ENCODE measurements at places on chromosomes 12 and 14.

GRCh38 chr12:78719721-78720120 is 144.9 kb upstream of the SYT1 start:
- no peak for DNase-seq

DNA sequence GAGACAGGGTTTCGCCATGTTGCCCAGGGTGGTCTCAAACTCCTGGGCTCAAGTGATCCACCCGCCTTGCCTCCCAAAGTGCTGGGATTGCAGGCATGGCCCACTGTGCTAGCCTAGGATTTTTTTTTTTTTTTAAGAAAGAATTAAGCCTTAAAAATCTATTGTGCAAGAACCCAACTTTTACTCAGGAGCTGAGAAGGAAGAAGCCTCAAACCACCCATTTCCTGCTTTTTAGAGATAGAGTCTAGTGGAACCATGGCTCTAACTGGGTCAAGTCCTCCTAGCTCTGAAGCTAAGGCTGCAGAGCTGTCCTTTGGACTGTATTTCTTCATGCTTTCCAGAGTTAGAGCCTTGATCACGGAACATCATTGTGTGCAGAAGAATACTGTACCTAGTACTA is 1.3 kb upstream of the TSFM start:
- DNase-seq = no peak

DNA sequence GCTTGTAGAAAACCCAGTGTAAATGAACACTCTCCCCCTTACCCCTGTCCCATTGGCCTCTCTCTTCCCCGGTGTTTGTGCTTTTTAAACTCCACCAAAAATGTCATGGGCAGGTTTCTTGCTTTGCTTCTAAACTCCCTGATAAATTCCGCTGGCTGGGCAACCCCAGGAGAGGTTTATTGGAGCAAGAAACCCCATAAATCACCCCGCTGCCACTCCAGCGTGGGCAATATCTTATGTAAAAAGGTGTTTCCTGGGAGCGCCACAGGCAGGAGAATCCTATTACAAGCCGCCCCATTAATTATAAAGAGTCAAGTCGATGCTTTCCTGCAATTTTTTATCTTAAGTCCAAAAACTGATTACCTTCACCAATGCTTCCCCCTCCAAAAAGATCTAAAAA is 22.8 kb downstream of the LHX5 start:
- DNase-seq = no peak

DNA sequence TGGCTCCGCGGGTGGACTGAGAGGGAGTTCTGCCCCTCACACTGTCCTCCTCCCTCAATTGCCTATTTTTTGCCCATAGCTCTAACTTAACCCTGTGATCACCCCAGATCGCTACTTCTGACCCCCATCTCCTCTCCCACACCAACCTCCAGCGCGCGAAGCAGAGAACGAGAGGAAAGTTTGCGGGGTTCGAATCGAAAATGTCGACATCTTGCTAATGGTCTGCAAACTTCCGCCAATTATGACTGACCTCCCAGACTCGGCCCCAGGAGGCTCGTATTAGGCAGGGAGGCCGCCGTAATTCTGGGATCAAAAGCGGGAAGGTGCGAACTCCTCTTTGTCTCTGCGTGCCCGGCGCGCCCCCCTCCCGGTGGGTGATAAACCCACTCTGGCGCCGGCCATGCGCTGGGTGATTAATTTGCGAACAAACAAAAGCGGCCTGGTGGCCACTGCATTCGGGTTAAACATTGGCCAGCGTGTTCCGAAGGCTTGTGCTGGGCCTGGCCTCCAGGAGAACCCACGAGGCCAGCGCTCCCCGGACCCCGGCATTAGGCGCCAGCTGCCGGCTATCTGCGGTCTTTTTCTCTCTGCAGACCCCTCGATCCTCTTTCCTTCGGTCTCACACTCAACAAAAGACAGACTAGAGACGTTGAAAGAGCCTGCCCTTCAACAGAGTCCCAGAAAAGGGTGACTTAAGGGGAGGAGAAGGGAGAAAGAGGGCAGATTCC is 3.0 kb upstream of the TBX3 start:
- no peak for DNase-seq

GRCh38 chr12:29731591-29731990 is 52.2 kb downstream of the TMTC1 start:
- DNase-seq = no peak

DNA sequence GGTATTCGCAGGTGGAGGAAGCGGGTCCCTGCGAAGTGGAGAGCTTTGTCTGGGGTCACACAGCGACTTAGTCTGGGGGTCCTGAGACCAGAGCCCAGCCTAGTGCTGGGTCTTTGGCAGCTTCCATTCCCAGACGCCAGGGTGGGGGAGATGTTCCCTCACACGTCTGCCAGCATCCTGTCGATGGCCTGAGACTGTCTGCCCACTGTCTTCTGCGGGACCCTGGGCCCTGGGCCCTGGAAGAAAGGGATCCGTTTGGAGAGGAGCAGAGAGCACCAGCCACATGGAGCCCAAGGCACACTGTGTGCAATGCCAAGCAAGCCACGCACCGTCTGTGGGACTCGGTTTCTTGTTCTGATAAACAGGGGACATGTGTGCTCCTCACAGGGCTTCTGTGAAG is 197.2 kb downstream of the KIF26A start:
- DNase-seq = no peak

- DNase-seq = no peak
Measured at GRCh38 chr12:112841906-112842305, 50.4 kb downstream of the RPH3A start.

GRCh38 chr12:28331130-28331529 is 140.9 kb downstream of the CCDC91 start:
- no peak for DNase-seq

- DNase-seq = no peak
Measured at GRCh38 chr12:111440152-111440551, 34.4 kb downstream of the SH2B3 start.

GRCh38 chr12:93622485-93622884 is 50.0 kb downstream of the SOCS2 start:
- no peak for DNase-seq

DNA sequence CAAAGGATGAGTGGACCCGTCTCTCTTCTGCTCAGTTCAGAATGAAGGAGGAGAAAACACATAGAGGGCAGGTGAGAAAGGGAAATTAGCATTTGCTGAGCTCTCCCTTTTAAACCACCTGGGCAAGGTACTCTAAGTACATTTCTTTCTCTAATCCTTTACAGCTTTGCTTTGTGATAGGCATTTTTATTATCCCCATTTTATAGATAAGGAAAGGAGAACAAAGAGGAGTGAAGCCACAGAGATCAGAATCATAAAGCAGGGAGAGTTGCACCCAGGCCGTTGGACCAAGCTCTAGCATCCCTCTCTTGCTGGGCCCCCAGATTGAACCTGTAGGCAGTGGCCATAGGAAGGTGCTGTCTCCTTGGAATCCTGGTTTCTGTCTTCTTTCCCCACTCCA is 47.0 kb downstream of the VCPKMT start:
- DNase-seq = no peak

GRCh38 chr14:70641548-70642302 is at the start of gene TTC9:
TTC9 (plus strand) TSS chr14:70641916; CDS start chr14:70642130, 214 bp downstream.
- DNase-seq = no peak

GRCh38 chr12:63752283-63752682 is 27.4 kb upstream of the RXYLT1 start:
- no peak for DNase-seq

GRCh38 chr12:98062464-98063245 is 452.7 kb upstream of the TMPO start:
- no peak for DNase-seq

DNA sequence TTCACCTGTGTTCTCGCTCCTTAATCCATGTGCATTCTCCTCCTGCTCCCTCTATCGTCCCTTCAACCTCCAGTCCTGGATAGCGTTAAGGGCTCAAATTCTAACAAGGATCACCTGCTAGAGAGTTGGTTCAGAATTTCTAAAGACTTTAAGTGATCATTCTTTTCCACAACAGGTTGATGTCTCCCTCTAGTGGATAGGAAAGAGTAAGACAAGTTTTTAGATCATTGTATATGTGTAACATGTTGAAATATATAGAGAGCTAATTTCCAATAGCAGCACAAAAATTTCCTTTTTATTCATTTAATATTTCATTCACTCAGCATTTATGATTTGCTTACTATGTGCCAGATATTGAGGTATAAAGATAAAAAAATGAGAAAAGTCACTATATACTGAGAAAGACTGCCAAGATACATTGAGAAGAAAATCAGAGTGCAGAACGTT is 9.3 kb upstream of the ESR2 start:
- DNase-seq = no peak

DNA sequence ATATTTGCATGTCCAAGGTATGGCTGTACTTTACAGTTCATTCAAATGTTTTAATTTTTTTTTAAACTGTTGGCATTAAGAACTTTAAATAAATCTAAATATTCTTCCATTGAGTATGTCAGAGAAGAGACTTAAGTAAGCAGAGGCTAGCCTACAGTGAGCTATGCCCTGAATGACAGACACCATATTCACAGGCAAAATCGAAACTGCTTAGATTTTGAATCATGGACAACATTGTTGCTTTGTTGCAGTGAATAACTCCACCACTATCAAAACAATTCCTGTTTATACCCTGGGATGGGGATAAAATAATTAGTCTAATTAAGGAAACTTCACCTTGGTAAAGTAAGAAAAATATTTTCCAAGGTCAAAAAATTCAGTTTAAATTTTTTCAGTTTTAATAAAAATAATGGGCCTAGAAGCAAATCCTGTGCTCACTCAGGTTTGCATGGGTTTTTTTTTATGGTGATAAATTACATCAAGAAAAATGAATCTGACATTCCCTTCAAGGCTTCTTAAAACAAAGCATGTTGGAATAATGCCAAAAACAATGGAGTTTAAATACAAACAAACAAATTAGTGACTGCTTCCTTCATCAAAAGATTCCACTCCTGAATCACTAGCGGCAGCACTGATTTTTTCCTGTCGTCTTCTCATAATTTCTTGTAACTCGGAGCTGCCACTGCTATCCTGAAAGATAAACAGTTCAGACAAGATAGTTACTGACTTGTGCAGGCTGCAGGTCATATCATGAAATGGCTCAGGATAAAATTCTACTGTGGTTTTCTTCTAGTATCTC is 168.2 kb downstream of the EPS8 start:
- no peak for DNase-seq

DNA sequence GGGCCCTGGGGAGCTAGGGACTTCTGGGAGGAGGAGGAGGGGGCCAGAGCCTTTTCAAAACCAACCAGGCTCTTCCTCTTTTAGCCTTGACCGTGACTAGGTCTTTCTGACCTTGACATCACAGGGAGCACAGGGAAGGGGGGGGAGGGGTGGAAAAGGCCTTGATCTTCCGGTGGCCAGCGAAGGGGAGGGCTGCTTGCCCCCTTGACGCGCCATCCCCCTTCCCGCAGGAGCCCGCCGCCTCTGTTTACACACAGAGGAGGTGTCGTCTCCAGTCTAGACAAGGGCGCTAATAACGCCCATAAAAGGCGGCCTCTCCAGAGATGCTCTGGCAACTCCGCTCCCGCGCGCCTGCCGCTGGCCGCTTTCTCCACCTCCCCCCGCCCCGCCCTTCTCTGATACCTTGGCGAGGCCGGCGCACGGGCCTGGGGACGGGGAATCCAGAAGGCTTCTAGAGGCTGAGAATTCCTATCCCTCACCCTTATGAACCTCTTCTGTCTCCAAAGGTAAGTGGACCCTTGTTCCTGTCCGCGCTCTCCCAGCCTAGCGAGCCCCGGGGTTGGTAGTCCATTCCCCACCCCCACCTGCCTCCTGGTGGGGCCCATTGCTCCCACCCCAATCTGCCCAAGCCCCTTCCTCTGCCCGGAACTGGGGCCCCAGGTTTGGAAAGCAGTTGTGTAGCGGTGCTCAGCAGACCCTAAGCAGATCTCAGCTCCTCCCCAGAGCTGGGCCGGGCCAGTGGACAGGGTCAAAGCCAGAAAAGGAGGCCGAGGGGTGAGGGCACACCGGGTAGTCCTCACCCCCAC is 4.9 kb upstream of the HOXC12 start:
- DNase-seq = no peak

DNA sequence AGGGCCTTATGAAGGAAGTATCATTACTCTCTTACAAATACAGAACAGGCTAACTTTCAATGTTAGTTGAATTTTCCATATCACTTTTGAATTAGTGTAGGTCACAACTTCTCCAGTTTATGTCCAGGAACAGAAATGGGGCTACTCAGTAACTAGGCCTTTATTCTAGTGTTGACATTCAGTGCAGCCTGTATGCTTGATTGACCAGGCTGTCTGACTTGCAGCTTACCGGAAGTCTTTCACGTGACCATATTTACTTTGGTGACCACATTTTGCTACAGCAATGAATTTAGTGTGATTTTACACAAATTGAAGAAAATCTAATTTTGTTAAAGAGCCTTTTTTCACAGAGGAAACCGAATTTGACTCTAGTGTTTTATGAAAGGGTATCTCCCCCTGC is 12.4 kb downstream of the MTERF2 start:
- no peak for DNase-seq

DNA sequence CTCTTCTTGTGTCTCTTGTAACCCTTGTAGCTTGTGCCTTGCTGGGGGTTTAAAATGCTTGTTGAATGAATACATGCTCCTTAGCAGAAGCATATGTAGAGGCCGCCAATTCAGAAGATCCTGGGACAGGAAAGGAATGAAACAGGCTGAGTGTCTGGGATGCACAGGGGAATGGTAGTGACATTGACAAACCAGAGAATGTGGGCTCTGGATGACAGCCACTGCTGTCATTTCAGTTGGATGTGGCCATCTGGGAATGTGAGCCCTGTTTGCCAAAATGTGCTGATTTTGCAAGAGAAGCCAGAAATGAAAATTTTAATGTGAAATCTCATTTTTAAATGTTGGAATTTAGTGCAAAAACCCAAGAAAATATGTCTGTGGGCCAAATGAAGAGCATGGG is 136.8 kb downstream of the DACT1 start:
- no peak for DNase-seq
